Placental pericyte (primary cell): ENCODE measurements at places on chromosomes 5 and 9. TPM values are rescaled to one million over a fixed set of nuclear protein-coding genes. Genes with fewer than 3 reads are reported as not detected.

Gene PPP3R2
- total RNA-seq, result not detected in 2 replicates

Gene TRPM3
- total RNA-seq, result under 0.01 and 0.22 TPM in 2 replicates

Gene SHISAL2B
- total RNA-seq, result not detected in 2 replicates

Gene NDUFS4
- total RNA-seq, result 50.4 and 71.8 TPM in 2 replicates

Gene C9orf153
- under 0.01 and 0.14 TPM in 2 replicates for total RNA-seq

Gene UTP15
- 22.3 and 45.0 TPM in 2 replicates for total RNA-seq

Gene KCNMB1
- not detected in 2 replicates for total RNA-seq

Gene TMEFF1
- total RNA-seq, result 0.88 and 1.6 TPM in 2 replicates

Gene NR5A1
- not detected in 2 replicates for total RNA-seq

Gene IL13
- total RNA-seq, result not detected in 2 replicates

Gene ALDH7A1
- 18.6 and 20.8 TPM in 2 replicates for total RNA-seq
